ENCODE measurements at places on chromosomes 13 and 19. TPM values are rescaled to one million over a fixed set of nuclear protein-coding genes. Genes with fewer than 3 reads are reported as not detected.

Gene SLC6A16
- 0.58 TPM for polyA plus RNA-seq

Gene NLRP9
- not detected for polyA plus RNA-seq

Gene CYP2A6
- polyA plus RNA-seq, result not detected

Gene GJB2
- not detected for polyA plus RNA-seq

Gene TMEM147
- polyA plus RNA-seq, result 167 TPM

Gene CRX
- polyA plus RNA-seq, result not detected

Gene ZNF430
- 5.9 TPM for polyA plus RNA-seq

Gene PRR36
- polyA plus RNA-seq, result not detected

Gene ZNF260
- 11.0 TPM for polyA plus RNA-seq

Gene NOVA2
- 0.01 TPM for polyA plus RNA-seq

DNA sequence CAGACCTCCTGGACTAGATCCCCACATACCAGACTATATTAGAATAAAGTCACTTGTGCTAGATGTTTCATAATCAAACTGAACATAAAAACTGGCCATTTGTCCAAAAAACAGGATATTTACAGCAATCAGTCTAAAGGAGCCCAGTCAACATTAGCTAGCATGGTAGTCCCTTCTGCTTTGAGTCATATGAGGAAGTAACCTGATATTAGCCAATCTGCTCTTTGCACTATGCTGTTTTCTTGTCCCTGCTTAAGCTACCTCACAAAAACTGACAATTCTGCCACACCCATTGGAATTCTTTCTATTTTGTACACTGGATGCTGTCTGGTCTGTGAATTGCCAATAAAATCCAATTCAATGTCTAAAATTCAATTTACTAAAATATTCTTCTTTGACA is 1824.2 kb downstream of the OLFM4 start:
- no peak for DNase-seq

- no peak for DNase-seq
These were observed 208.3 kb upstream of the PCDH9 start for GRCh38 chr13:67438465-67438864.

DNA sequence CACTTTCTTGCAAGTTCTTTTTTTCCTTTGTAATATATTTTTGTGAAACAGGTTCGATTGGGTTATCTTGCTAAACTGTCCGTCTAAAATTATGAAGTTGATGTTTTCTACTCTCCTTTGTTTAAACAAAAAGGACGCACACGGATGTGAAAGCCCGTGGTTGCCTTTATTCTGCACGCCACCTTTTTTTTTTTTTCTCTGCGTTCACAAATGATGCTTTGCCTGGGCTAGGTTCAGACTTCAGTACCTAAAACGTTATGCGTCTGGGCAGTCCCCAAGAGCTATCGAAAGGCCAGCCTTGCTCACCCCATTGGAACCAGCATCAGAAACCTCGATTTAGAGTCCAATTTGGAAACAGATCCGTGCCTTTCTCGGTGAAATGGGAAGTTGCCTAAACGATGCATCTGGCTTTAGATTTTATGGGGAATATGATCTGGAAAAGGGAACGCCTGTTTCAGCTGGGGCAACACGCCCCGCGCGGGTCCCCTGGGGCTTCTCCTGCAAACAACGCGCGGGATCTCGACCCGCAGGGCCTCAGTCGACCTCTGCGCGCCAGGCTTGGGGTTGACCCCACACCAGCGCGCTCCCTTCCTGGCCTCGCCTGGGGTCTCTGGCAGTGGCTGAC is 113.9 kb downstream of the KCNRG start:
- DNase-seq, result no peak

DNA sequence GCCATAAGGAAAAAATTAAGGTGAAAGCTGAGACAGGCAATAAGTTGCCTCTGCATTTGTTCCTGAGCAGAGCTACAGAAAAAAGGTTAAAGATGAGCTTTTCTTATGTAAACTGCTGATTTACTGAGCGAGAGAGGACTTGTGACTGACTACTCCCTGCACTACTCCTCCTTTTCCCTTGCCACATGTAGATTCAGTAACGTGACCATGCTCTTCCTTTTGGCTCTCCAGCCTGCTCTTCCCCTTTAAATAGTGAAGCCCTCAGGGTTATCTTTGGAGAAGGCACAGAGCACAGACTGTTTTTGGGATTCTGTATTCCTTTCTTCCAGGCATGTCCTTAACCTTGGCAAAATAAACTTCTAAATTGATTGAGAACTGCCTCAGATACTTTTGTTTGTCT is 630.2 kb downstream of the UQCRFS1 start:
- DNase-seq, result no peak

DNA sequence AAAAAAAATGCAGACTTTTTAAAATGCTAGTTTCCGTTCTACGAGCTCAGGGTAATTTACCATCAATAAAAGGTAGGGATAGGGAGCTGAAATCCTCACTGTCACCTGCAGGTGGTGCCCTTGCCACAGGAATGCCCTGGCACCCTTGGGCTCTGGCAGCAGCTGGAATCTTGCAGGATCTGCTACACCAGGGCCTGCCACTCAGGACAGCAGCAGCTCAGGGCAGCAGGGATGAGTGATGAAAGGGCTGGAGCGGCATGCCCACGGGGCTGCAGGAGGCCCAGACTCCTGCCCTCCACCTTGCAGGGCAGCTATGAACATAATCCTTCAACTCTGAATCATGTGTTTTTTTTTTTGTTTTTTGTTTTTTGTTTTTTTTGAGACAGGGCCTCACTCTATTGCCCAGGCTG is 54.0 kb downstream of the GNG7 start:
- DNase-seq, result no peak

DNA sequence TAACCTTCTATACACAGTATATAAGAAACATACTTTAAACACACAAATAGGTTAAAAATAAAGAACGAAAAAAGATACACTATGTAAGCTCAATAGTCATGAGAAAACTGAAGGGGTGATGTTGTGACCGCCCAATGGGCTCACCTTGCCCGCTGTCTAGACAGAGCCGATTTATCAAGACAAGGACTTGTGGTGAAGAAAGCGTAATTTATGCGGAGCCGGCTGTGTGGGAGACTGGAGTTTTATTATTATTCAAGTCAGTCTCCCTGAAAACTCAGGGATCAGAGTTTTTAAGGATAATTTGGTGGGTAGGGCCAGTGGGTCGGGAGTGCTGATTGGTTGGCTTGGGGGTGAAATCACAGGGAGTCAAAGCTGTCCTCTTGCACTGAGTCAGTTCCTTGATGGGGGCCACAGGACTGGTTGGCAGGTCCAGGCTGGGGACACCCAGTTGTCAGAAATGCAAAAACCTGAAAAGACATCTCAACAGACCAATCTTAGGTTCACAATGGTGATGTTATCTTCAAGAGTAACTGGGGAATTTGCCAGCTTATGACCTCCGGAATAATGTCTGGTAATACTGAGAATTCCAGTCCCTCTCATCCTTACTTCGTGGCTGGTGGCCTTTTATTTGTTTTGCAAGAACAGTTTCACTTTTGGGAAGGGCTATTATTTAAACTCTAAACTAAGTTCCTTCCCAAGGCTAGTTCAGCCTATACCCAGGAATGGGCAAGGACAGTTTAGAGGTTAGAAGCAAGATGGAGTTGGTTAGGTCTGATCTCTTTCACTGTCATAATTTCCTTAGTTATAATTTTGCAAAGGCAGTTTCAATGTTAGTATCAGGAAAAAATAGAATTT is 96.6 kb downstream of the UBL3 start:
- no peak for DNase-seq

DNA sequence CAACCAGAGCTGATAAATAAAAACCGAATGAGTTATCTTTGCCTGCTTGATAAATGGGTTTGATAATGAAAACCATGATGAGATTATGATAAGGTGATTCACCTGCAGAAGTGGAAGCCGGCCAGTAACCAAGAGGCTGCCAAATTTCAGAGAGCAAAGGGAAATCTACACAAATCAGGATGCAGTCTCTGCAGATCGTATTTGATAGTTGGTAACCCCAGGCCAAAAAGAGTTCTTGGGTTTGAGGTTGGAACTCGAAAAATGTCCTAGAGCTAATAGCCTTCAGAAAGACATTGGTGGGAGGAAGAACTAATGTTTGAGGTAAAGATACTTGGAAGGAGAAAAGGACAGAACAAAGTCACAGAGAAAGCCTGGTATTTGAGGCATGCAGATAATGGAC is 9.6 kb upstream of the LATS2 start:
- DNase-seq, result no peak

- DNase-seq, result no peak
These were observed 125.0 kb downstream of the HS6ST3 start for GRCh38 chr13:96214824-96215445.

DNA sequence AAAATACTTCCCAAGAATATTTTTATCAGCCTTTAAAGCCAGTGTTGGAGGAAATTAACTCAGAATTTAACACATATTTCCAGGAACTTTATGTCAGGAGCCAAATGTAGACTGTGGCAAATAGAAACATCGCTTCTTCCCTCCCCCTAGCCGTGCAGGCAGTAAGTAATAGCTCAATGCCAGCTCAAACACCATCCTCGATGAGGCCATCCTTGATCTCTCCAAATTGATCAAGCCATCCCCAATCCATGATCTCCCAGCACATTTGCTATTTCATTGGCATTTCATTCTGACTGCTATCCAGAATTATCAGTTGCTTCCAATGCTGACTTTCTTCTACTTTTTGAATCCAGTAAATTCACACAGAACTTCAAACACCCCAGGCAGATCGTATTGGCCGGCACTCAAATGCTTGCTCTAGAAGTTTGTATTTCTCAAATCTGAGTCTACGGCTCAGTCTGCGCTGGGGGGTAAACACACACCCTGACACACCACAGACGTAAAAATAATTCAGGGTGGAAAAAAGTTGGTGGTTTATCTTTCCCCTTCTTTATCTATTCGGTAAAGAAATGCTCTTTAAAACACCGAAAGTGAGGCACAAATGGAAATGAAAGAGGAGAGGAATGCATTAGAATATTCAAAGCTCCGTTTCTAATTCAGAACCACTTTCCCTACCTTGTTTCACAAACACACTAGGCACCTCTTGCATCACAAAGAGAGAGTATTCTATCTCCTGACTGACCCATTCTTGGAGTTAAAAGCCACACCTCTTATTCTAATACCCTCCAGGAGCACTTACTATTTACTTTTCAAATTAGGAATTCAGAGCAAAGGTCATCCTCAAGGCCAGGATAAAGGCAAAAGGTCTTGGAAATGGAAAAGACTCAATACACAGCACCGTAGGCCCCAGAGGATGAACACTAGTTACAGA is 991 bp downstream of the OBI1 start:
- DNase-seq, result no peak

DNA sequence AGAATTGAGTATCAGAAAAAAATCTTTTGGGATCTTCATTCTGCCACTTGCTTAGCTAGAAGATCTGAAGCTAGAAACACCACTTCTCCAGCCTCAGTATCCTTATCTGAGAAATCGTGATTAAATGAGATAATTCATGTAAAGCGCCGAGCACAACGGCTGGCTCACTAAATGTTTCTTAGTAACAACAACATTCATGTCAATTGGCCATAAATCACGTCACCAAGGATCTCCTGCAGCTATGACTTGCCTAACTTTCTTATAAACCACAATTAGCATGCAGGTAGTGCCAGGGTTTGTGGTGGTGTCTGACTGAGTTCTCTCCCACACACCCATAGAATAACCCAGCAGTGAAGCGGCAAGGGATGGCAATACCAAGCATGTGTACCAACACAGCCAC is 501.3 kb downstream of the EFNB2 start:
- no peak for DNase-seq

DNA sequence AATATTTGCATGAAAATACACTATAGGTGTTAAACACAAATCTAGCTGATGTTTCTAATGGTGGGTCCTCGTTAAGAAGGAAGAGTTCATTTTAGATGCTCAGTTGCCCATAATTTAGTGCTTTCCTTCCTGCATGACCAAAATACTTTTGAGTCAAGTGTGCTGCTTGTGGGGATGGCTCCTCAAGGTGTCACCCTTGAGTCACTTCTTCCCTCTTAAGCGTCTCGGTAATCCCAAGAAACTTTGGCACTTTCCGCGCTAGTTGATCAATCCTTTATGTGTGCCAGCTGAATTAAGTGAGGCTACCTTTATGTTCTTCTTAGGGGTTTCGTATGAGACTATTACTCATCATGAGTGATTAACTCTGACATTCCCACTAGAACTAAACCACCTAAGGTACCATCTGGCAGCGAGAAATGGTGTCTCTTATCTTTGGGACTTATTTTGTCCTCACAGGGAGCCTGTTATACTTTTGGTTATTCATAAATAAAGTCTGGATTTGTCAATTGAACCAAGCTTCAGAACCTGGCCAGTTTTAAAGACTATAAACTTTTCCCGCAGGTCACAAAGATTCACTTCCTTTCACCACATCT is 106.8 kb downstream of the NHLRC3 start:
- peak; percentile 11 for DNase-seq

DNA sequence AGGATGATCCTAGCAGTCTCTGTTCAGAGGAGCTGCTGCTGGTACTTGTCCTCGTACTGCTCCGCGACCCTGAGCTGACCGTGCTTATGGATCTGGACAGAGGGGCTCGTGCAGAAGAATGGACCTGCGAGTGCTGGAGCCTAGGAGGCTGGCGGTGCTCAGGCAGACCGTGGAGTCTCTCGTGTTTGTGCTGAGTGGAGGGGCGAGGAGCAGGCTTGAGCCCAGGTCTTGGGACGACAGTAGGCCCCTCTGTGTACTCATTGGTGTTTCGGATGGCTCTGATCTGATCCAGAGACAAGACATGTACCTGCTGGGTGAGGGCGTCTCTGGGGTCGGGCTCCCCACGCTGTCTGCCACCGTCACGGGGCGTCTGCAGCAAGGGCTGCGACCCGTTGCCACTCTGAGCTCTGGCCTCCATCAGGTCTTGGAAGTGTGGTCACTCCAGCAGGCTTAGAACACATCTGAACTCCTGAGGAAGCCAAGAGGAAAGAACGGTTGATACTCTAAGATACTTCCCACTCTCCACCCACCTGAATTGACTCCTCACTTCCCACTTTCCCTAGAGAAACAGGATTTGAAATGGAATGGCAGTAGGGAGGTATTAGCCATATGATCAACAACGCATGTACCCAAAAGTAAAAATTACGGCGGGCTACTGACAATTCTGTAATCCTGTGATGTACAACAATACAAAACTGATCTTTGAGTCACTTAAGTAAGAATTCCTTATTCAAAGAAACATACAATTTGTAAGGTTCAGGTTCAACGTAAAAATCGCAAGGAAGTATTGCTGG is 3.4 kb downstream of the SPRY2 start:
- DNase-seq, result no peak

GRCh38 chr19:43777163-43777695 is 3.5 kb downstream of the KCNN4 start:
- no peak for DNase-seq

GRCh38 chr19:5557691-5558090 is 10.1 kb downstream of the TINCR start:
- DNase-seq, result no peak

GRCh38 chr13:20241593-20241992 is 9.5 kb upstream of the GJB6 start:
- no peak for DNase-seq

DNA sequence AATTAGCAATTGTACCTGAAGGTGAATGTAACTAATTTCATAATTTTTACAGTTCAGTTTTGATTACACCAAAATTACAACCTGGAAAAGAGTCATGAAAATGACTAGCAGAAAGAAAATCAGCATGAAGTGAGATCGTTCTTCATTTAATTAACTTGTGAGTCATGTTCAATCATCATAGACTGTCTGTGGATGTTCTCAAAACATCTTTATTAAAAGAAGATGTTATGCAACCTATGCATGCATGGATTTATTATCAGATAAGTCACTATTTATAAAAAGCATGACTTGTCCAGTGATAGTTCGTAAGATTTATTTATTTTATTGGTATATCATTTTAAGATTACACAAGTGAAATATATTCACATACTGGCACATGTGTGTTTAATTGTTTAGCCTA is 245.9 kb downstream of the ITGBL1 start:
- DNase-seq, result peak; percentile 10
